CD4-positive, alpha-beta T cell treated with Interleukin-10 for 1 hour (primary cell): ENCODE measurements at places on chromosomes 12 and 14.
A peak's percentile ranks its signal among the peaks of the same experiment; 100 is the strongest.

GRCh38 chr12:44847403-44847802, 28.7 kb downstream of the NELL2 start:
- DNase-seq = no peak

GRCh38 chr12:612886-613285, 50.4 kb downstream of the NINJ2 start:
- no peak for DNase-seq

GRCh38 chr12:50566066-50566465, 61.3 kb downstream of the DIP2B start:
- DNase-seq = no peak

GRCh38 chr12:132282950-132283771, 46.2 kb downstream of the GALNT9 start:
- DNase-seq = peak; percentile 29

DNA sequence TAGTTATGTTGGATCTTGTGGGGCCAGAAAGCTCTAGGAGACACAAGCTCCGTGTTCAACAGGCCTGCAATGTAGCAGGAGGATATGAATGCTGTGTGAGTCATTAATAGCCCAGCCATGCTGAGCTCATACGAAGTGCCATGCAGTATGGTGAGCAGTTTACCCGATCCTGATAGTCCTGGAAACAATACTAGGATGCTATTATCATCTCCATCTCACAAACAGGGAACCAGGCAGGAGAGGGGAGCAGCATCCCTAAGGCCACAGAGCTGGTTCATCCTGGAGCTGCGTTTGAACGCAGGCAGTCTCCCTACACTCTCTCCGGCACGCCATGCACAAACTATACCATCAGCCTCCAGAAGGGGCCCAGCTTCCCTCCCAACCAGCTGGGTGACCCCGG, 20.5 kb downstream of the TTC7B start:
- DNase-seq = no peak

- DNase-seq = no peak
Measured at GRCh38 chr12:62750941-62751809, 183.8 kb downstream of the PPM1H start.

DNA sequence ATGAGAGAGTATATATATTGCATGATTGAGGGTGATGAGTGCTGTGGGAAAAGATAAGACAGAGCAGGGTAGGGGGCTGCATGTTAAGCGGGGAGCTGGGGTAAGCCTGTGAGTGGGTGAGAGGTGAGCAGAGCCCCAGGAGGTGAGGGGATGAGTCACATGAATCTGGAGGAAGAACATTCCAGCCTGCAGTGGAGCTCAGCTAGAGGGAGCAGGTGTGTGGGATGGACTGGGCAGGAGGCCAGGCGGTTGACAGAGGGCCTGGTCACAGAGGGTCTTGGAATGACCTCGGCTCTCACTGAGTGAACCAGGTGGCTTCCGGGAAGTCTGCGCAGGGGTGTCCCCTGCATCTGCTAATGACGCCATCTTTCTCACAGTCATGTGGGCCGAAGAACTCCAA, 44.4 kb downstream of the GIT2 start:
- no peak for DNase-seq

- no peak for DNase-seq
Measured at GRCh38 chr14:39614297-39614923, 182.2 kb upstream of the FBXO33 start.

DNA sequence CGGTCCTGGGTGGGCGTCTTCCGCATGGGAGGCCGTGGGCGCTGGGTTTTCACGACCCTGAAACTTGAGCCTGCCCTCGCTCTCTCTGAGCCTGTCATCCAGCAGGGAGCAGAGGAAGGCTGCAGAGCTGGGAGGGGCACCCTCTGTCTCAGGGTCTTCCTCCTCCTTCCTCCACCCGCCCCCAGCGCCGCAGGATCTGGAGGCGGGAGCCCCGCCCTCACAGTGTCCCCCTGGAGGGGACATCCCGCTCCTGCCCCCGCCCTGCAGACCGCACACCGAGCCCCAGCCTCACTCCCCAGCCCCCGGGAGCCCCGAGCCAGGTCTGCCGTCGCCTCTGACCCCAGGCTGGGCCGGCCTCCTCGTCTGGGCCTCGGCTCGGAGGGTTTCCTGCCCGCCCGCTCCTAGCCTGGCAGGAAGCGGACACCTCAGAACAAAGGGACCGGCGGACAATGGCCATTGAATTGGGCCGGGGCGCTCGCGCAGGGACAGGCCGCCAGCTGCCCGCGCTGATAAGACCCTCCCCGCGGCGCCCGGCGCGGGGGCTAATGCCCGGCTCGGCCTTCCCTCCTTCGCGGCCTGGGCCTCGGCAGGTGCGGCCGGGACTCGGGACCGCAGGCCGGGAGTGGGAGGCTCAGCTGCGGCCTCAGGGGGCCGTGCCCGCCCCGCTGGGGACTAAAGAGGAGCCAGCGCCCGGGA, 15.3 kb upstream of the NUDT14 start:
- no peak for DNase-seq

- peak; percentile 44 for DNase-seq
Measured at GRCh38 chr14:76919431-76920330, 93.5 kb downstream of the LRRC74A start.

GRCh38 chr12:64714551-64714968, 44.6 kb downstream of the GNS start:
- peak; percentile 48 for DNase-seq

- DNase-seq = no peak
Measured at GRCh38 chr14:81382517-81383225, 17.5 kb downstream of the STON2 start.

DNA sequence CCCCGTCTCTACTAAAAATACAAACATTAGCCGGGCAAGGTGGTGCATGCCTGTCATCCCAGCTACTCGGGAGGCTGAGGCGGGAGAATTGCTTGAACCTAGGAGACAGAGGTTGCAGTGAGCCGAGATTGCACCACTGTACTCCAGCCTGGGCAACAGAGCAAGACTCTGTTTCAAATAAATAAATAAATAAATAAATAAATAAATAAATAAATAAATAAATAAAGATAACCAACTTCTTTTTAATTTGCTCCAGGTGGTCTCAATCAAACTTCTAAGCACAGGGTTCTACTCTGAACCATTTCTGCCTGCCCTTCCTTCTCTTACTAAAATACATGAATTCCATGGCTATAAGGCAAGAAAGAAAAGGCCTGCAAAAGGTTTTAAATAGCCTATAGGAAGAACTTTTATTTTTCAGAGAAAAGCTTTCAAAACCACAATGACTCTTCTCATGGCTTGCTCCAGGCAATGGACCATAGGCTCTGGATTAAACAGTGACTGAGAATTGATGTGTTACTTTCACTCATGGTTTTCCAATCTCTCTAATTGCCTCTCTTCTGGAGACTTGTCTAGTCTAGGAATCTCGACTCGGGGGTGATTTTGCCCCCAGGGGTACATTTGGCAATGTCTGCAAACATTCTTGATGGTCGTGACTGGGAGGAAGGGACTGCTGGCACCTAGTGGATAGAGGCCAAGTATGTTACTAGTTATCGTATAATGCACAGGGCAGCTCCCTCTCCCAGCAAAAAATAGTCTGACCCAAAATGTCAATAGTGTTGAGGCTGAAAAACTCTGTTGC, 14.4 kb downstream of the IGF1 start:
- no peak for DNase-seq

- no peak for DNase-seq
Measured at GRCh38 chr14:61599942-61600341, 95.4 kb upstream of the HIF1A start.

GRCh38 chr12:115229517-115229916, 545.5 kb upstream of the TBX3 start:
- no peak for DNase-seq

- no peak for DNase-seq
Measured at GRCh38 chr12:106764738-106765137, 9.7 kb upstream of the RIC8B start.

- no peak for DNase-seq
Measured at GRCh38 chr12:105206686-105207374, 29.1 kb downstream of the APPL2 start.

DNA sequence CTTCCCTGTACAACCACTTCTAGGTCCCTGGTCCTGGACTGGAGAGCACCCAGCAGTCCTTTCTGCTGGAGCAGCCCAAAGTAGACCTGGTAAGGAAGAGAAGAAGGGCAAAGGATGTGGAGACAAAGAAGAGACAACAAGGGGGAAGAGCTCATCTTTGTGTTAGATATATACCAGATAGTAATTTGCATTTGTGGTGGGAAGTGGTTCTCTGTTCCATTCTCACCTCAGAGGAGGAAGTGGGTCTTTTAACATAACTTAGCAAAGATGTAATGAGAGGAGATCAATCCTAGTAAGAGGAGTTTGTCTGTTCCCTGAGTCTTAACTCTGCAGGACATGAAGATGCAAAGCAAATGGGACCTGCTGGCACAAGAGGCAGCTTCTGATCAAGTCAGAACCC, 8.0 kb downstream of the CCDC198 start:
- DNase-seq = no peak

DNA sequence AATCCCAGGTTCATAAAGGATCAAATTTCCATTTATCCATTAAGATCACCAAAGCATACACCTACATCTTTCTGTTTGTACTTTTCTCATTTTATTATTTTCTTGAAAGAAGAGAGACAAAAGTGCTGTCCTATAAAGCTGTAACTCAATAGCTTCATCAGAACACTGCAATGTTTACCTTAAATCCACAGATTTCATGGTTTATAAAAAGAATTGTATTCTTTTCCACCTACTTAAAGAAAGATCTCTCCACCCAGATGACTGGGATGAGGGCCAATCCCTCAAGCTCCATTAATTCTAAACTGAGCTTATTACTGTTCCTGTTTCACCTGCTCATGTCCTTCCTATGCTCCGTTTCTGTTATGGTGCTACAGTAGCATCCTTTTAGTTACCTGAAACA, 470.6 kb downstream of the BCAT1 start:
- DNase-seq = no peak

- no peak for DNase-seq
Measured at GRCh38 chr12:50403001-50403440, 2.3 kb downstream of the LARP4 start.

- no peak for DNase-seq
Measured at GRCh38 chr12:45634273-45634917, 95.1 kb upstream of the ARID2 start.

DNA sequence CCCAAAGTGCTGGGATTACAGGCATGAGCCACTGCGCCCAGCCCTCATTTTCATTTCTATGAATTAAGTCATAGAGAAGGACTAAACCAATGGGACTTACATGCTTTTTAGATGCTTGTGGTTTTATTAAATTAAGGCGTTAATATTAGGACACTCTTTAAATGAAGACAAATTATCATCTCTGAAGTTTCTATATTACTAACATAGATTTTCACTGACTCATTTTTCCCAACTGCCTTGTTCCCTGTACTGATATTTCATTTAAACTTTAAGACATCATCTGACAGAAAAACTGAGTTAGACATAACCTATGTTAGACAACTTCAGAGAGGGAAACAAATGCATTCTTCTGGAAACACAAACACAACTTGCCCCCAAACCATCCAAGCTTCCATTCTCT, 99.8 kb downstream of the BTG1 start:
- no peak for DNase-seq

DNA sequence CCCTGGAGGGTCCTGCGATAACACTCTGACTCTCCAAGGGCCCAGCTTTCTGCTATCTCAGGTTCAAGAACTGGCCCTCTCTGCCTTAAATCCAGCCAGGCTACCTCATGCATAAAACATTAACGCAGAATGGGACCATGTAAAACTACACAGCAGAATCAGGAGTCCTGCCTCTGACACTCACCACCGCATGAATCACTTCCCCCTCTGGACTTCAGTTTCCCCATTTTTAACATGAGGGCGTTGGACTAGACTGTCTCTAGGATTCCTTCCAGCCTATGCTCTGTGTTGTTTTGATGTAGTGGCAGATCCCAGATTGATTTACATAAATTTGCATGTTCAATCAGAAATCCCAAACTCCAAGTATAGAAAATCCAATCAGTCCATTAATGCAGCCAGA, 3.3 kb downstream of the NCKAP5L start:
- DNase-seq = peak; percentile 9

DNA sequence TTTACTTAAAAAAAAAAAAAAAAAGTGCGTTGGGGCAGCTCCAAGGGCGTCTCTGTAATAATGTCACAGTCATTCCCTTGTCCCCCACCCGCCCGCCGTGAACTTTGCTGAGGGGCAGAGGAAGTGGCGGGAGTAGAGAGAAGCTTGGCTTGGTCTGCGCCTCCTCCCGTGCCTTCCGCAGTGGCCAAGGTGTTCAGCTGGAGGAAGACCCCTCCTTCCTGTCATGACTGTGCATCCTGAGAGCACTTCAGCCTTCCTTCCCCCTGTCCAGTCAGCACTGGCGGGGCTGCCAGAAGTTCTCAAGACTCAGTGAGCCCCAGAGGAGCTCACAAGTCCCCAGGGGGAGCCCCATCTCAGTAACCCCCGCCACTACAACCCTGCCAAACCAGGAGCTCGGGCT, 32.2 kb downstream of the AACS start:
- DNase-seq = no peak

- DNase-seq = no peak
Measured at GRCh38 chr14:78697341-78697740, 527.2 kb downstream of the NRXN3 start.

DNA sequence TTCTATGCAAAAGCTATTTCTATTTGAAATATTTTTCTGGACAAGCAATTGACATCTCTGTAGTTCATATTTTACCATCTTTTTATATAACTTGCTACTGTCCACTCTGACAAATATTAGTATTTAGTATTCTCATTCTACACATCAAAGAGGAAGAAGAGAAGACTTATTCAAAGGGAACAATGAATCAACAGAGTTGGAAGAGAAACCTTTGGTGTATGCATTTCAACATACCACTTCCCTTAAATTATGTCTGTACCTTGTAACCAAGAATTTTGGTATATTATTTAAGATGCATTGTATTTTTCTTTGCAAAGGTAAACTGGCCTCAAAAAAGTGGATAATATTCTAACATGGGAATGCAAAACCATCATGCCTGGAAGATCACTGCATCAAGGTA, 72.1 kb upstream of the DUSP6 start:
- DNase-seq = no peak

DNA sequence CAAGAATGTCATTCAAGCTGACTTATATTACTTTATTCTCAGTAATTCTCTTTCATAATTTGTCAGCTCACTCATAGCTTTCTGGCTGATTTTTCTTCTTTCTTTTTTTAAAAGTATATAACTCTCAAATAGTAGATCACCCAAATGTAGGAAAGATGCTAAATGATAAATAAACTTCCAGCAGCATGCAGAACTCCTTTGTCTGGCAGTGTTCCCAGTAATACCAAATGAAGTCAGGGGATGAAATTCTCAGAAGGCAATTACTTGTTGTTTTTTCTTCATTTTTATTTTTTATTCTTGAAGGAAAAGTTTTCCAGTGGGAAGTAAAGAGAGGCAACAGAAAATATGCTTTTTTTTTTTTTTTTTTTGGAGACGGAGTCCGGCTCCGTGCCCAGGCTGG, 133.3 kb upstream of the SLCO1C1 start:
- DNase-seq = no peak

DNA sequence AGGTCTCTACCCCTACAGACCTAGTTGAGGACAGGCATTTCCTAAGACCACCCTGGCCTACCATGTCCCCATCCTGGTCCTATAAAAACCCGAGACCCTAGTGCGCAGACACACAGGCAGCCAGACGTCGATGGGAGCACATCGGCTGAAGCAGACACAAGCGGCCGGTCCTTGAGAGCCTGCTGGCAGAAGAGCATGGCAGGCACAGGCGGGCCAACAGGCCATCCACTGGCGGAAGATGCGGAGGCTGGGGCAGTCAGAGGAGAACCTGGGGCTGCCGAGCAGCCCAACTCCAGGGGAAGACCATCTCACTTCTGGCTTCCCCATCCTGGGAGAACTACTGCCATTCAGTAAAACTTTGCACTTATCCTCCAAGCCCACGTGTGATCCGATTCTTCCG, 396.8 kb downstream of the AEBP2 start:
- DNase-seq = no peak
